ENCODE measurements at places on chromosomes 1 and 21.

- no peak for DNase-seq
Observed at GRCh38 chr1:65985393-65986066, 192.8 kb downstream of the PDE4B start.

- no peak for DNase-seq
Observed at GRCh38 chr1:177849130-177849529, 120.7 kb downstream of the SEC16B start.

DNA sequence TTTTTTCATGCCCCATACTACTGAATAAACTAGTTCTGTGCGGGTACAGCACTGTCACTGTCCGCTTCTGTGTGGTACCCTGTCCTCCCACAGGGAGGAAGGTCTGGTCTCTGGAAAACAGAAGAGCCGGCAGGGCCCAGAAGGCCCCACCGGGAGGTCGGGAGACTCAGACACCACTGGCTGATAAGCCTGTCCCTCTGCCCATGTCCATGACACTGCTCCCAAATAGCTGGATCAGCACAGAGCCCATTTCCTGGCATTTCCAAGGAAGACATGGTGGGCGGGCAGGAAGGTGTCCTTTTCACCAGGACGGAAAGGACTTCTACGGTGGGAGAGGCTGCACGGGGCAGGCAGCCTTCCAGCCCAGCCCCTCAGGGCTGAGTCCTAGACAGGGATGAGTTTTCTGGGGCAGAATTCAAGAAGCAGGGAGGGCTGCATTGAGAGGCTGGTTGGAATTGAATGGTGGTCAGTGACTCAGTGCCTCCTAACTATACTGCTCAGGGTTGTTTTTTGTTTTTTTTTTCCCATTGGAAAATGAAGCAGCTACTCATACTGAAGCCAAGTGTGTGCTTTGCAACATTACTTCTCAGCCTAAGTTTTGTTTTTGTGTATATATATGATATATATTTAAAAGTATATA lies 7.1 kb downstream of the PSRC1 start:
- no peak for DNase-seq

DNA sequence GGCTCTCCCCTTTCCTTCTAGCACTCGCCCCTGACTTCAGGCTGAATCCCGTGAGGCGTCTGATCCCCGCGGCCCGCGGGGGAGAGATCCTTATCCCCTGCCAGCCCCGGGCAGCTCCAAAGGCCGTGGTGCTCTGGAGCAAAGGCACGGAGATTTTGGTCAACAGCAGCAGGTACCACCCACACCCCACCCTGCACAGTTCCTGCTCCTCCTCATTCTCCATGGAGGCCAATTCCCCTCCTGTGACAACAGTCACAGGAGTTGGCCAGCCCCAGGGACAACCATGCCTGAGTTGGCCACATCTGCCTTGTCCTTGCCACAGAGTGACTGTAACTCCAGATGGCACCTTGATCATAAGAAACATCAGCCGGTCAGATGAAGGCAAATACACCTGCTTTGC lies 20.0 kb downstream of the TMEM81 start:
- no peak for DNase-seq

DNA sequence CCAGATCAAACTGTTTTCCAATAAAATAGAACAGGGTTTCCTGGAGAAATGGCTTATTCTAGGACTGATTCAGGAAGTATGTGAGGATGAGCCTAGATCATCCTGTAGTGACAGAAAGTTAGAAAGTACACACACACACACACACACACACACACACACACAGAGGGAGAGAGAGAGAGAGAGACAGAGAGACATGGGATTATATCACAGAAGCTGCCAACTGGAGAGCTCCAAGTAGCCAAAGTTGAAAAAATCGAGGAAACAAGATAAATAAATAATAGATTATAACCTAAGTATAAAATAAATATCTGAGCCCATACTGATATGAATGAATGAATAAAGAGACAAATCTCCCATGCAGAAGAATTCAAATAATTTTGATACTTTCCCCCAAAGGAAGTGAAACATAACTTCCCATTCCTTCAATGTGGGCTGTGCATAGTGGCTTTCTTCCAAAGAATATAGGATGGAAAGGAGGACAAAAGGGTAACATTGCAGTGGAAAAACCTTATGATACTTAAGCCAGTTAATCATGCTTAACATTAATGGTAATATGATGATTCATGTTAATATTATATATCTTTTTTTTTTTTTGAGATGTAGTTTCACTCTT lies 171.6 kb downstream of the NTPCR start:
- no peak for DNase-seq

GRCh38 chr1:33222381-33222780 lies 33.9 kb upstream of the ZNF362 start:
- DNase-seq: no peak

GRCh38 chr1:5972198-5972520 lies 20.1 kb downstream of the NPHP4 start:
- DNase-seq: no peak

DNA sequence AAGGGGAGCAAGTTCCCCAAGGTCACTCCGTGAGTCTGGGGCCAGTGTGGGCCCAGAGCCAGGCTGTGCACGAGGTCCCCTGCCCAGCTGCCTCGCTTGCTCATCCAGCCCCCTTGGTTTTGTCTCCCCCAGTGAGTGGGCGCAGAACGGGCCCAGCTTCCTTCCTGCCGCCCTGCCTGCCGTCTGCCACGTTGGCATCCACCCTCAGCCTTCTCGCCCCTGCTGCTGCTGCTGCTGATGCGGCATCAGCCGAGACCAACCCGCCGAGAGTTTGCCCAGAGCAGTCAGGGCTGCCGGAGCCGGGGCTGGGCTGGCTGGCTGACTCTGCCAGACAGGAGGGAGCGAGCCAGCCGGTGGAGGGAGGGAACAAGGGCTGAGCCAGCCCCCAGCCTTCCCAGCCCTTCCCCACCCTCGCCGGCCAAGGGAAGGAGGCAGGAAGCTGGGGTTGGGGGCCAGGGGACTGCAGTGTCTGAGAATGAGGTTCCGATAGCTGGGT lies 31.4 kb upstream of the WASF2 start:
- peak; percentile 74 for DNase-seq

GRCh38 chr1:212045981-212046380 lies 10.4 kb downstream of the DTL start:
- DNase-seq: no peak

DNA sequence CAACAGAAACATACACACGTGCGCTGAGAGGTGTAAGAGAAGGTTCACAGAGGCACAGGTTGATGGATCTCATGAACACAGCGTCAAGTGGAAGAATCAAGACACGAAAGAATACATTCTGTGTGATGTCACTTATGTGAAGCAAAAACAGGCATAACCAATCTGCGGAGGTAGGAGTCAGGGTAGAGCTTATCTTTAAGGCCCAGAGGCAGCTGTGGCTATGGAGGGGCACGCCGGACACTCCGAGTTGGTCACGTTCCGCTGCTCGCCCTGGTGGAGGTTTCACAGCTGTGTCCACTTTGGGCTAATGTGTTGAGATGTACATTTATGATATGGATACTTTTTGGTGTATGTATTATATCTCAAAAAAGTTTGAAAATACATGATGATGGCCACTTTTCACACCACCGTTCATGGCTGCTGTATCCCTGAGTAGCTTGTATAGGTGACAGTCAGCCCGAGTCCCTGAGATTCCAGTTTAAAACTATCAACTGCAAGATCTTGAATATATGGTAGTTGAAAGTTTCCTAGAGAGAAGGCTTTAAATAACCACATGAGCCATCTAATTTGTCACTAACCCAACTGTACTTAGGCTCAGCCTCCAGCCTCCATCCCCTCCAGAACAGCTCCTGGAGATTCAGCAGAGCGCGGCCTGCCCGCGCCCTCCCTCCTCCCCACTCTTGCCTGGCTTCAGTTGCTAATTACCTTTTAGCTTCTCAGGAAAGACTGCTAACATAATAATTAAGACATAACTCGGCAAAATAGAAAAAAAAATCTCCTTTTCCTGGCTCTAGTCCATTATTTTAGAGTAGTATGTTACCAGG lies 6.7 kb upstream of the ADARB1 start:
- no peak for DNase-seq

- no peak for DNase-seq
Observed at GRCh38 chr1:155934936-155935590, 850 bp upstream of the KHDC4 start.

- no peak for DNase-seq
Observed at GRCh38 chr21:25682382-25682781, 43.3 kb downstream of the JAM2 start.

DNA sequence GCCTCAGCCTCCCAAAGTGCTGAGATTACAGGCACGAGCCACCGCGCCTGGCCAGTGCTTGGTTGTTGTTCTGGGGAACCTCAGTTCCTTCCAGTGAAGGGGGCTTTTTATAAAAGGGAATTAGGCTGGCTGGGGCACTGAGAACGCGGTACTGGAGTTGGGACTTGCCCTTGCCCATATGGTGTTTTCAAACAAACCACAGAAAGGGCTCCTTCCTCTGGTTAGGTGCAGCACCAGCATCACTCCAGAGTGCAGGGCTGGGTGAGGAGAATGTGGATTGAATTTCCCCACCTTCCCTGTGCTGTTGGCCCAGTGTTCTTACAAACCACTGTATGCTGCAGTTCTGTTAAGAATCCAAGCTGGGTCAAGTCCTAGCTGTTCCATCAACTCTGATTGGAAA lies 5.3 kb downstream of the MAN1C1 start:
- peak; percentile 11 for DNase-seq

DNA sequence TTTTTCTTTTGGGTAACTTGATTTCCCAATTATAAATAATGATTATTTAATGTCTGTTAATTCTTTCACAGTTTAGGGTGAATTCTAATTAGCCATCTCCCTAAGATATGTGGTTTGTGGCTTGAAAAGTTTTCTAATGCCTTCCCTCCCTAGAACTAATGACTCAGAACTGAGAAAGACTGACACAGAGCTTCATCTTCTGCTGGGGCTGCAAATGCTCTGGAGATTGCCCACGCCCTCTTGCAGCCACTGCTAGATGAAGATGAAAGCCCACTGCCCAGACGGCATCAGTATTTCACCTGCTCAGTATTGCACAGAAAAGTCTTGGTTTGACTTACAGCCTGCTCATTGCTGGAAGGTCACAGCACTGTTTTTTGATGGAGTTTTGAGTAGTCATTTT lies 101.5 kb downstream of the ST6GALNAC3 start:
- no peak for DNase-seq

DNA sequence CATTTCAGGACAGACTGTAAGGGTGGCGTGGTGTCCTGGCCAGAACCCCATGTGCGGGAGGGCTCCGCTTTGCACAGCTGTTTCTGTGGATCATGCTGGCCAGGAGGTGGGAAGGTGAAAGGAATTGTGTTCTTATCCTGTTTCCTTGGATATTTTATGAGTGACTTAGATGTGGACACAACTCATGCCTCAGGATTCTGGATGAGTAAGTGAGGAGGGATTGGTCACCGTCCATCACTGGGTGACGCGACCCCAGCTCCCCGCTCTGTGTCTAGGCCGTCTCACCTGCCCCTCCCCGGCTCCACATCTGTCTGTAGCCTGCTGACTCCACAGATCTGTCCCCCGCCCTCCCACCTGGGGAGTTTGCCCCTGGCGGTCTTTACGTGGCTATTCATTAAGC lies 48.8 kb downstream of the PIK3CD start:
- no peak for DNase-seq

GRCh38 chr1:27087371-27088220 lies 67.3 kb downstream of the SLC9A1 start:
- no peak for DNase-seq

DNA sequence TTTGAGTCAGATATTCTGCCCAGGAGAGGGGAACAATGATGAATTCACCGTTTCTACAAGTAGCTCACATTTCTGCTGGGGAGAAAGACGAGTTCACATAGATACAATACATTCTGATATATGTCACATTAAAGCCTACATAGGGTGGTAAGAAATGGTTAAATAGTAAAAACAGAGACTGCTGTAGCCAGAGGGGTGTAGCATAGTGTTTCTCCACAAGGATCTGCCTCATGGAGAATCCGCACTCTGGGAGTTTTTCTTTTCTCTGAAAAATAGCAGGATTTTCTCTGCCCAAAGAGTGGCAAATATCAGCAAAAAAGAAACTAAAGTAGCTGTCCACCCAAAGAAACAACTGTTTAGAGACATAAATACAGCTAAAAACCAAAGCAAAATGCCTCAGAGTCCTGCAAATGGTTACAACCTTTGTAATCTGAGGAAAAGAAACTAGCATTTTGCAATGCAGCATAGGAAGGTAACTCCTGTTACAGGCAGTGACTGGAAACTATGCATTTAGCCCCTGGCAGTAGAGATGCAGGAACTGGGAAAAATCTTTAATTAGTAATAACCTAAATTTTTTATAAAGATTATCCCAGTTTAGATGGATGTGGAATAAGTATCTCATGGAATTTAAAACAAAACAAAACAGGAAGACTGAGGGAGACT lies 1126.7 kb upstream of the ADGRL2 start:
- no peak for DNase-seq

DNA sequence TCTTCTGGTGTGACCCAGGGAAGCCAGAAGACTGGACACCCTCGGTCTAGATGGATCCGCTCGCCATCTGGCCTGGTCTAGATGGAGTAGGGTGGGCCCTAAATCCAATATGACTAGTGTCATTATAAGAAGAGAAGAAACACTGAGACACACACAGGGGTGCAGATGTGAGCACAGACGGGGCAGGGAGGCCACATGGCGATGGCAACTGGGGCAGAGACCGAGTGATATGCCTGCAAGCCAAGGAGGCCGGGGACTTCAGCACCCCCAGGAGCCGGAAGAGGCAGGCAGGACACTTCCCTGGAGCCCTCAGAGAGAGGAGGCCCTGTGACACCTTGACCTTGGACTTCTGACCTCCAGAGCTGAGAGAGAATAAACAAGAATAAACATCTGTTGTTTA lies 5.6 kb upstream of the TFF3 start:
- DNase-seq: no peak

- DNase-seq: no peak
Observed at GRCh38 chr1:45530632-45531135, 9.0 kb upstream of the PRDX1 start.

DNA sequence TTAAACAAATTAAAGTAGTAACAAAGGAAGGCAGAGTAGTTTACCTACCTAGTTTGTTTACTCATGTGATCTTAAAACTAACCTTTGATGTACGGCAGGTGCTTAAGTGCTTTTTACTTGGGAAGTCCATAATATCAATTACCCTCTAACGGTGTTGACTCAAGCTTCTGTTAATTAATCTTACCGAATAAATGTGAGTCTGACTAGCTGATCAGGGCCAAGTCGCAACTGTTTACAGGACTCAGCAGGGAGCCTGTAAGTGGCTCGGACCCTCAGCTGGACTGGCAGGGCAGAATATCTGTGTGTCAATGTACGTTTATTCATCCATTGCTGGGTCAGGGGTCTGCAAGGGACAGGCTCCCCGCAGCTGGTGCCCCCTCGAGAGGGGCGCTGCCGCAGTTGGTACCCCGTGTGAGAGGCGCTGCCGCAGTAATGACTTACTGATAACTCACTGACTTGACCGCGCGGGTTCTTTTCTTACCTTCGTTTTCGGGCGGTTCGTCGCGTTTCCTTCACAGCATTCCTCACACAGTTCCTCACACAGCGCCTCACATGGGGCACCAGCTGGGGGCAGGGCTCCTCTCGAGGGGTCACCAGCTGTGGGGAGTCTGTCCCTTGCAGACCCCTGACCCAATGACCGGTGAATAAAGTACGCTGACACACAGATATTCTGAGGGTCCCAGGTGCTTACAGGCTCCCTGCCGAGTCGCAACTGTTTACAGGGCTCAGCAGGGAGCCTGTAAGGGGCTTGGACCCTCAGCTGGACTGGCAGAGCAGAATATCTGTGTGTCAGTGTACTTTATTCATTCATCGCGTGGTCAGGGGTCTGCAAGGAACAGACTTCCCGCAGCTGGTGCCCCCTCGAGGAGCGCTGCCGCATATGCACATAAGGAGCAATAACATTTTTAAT lies 3.0 kb downstream of the FMO1 start:
- peak; percentile 23 for DNase-seq
